ENCODE measurements at places on chromosomes 7 and 10.
A peak's percentile ranks its signal among the peaks of the same experiment; 100 is the strongest.

- no peak for DNase-seq
These were observed 193.7 kb downstream of the ADARB2 start for GRCh38 chr10:1543596-1543995.

DNA sequence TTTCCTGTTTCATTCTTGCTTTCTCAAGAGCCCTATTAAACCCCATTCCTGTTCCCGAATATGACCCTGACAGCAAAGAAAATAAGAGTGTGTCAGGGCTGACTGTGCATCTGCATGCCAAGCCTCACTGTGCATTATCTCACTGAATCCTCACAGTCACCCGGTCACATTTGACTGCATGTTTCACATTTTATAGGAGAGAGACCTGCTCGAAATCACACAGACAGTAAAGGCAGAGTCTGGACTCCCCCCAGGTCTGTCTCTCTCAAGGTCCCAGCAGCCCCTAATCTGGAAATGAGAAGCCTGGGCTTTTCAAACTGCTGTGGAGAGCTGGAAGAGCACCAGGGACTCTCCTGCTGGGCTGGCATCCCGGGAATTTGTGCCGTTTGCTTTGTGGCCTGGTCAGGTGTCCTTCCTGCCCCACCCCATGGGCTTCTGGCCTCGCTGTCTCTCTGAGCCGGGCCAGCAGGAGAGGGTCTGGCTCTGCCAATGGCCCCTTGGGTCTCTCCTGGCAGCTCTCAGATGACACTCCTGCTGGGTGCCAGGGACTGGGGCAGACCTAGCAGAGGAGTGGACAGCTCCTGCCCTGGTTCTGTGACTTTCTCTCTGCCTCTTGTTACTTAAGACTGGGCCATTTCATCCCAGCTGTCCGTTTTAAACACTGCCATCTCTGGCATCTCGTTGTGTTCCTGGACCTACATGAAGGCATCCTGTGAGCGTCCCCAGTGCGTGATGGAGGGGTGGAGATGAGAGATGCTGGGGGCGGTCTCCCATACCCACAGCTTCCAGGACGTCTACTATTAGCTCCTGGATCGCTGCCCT, 173.6 kb downstream of the ARHGAP12 start:
- DNase-seq = no peak

GRCh38 chr7:24732646-24733413, 24.4 kb downstream of the GSDME start:
- DNase-seq = no peak

DNA sequence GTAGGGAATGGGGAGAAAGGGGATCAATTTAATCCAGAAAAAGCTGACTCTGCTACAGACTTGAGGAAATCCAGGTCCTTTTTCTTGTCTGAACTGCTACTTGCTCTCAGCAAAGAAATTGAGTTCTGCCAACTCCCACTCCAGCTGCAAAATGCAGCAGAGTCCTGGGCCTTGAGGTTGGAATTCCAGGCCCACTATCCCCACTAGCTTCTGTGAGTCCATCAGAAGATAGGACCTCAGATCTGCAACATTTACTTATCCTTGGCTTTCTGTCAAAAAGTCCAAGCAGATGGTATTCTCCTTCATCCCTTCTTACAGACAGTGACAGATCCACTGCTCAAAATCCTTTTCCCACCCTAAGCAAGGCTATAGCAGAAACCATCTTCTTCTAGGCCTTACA, 219.2 kb downstream of the ARHGAP12 start:
- no peak for DNase-seq

DNA sequence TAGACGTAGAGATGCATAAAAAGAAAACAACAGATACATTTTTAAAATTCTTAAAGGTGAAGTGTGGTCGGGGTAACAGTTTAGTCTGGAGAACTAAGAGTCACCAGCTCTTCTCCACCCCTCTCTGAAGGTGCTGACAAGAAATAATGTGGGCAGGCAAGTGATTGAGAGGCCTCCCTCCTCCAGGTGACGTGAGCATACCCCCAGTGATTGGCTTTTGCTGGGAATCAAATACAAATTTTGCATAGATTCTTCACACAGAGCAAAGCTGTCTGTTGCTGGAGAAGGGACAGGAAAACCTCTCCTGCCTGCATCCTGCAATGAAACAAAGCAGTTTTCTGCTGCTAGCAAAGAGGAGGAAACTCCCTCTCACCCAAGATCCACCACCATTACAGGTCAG, 115.0 kb downstream of the DGKB start:
- no peak for DNase-seq

- DNase-seq = no peak
These were observed 13.9 kb downstream of the ADK start for GRCh38 chr10:74164716-74165529.

DNA sequence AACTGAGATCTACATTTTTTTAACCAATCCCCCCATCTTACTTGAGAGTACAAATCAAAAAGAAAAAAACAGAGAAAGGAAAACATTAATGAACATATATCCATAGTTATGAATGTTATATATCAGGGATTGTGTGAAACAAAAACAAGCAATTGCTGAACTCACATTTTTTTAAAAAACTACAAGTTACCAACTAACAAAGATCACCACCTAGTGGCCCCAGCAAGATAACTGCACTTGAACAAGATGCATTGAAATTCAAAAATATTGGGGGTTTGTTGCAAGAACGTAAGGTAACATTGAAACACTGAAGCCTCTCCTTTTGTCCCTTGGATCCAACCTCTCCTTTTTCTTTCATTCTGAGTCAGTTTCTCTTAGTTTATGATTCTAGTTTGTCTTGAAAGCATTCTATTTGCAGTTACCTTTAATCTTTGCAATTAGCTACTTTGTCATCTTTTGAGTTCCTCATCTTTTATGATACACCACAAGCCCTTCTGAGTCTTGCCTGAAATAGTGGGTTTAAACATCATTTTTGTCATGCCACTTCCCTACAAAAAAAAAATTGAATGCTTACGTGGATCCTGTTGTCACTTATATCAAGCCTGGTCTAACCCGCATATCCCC, 87.3 kb upstream of the TES start:
- peak; percentile 7 for DNase-seq

DNA sequence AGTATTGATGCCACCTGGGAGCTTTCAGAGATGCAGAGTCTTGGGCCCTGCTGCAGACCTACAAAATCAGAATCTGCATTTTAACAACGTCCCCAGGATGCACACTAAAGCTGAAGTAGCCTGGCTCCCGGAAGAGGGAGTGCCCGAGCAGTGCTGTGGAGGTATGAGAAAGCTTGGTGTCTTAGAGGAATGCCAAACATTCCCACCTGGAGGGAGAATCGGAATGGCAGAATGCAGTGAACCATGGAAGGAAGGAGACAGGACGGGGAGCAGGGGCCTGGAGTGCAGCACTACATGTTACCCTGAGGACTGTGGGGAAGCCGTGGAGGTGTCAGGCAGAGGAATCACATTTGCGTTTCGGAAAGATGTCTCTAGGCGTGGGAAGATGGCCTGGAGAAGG, 90.9 kb downstream of the AOAH start:
- DNase-seq = no peak

DNA sequence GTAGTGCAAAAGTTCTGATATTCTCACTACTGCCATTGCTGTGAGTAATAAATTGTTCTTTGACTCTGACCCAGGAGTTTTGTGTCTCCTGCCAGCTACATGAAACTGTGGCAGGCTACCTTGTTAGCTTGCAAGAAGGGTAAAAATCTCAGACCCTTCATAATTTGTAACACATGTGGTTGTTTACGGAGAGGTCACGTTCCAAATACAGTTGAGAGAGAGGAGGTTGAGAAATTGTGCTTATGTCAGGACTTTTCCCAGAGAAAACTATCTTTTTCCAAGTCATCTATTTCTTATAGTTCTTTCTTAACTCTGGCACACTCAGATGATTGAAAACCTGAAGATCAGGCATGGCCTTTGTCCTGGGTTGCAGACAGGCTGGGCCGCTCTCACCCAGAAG, 114.4 kb upstream of the SVIL start:
- DNase-seq = no peak

DNA sequence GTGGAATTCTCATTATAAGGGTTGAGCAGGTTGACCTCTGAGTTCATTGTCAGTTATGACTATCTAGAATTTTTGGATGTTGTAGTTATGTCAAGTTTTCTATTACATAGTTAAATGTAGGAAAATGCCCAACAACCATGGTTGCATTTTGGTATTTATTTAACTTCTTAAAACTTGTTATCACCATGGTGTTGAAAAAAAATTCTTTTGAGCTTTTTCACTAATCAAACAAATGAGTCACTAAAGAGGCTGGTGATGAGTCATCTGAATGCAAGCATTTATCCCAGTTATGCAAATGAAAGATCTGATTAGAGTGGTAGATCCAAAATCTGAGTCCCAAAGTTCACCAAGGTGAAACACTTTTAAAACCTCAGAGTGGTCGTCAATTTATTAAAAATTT, 624.7 kb upstream of the IGFBP3 start:
- DNase-seq = no peak

- DNase-seq = no peak
These were observed at the start of gene SLC29A4 for GRCh38 chr7:5282543-5283316. TSS of gene SLC29A4 (plus strand) at chr7:5282943. CDS start at chr7:5287817, 4,874 bp downstream.

GRCh38 chr10:78304091-78305045, 270.7 kb downstream of the RPS24 start:
- no peak for DNase-seq

DNA sequence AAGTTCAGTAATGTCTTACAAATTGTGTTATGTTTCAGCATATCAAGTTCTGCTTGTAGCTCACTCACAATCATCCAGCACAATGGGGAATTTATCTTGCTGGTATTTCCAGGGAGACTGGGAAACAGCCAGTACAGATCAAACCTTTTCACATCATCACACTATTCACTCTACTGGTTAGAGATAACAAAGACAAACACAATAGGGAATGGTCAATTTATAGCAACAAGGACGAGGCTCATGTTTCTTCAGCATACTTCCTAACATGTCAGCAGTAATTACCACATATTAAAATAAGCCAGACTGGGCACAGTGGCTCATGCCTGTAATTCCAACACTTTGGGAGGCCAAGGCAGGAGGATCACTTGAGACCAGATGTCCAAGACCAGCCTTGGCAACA, 38.3 kb downstream of the TOMM7 start:
- DNase-seq = no peak

DNA sequence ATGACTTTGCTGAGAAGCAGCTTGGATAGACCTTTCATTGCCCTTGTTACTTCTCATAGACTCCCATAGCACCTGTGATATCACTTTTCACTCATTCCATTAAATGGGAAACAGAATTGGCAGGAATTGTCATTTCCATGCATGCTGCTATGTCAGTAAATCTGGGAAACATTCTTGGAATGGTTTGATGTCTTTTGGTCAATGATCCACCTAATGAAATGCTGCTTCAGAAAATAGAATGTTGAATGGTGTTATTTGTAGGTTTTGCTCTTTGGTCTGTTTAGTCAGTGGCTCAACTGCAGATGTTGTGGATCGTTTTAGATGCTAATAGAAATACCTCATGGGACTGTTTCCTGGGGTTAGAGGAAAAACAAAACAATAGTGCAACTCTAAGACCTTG, 127.8 kb downstream of the PLPP4 start:
- DNase-seq = no peak

DNA sequence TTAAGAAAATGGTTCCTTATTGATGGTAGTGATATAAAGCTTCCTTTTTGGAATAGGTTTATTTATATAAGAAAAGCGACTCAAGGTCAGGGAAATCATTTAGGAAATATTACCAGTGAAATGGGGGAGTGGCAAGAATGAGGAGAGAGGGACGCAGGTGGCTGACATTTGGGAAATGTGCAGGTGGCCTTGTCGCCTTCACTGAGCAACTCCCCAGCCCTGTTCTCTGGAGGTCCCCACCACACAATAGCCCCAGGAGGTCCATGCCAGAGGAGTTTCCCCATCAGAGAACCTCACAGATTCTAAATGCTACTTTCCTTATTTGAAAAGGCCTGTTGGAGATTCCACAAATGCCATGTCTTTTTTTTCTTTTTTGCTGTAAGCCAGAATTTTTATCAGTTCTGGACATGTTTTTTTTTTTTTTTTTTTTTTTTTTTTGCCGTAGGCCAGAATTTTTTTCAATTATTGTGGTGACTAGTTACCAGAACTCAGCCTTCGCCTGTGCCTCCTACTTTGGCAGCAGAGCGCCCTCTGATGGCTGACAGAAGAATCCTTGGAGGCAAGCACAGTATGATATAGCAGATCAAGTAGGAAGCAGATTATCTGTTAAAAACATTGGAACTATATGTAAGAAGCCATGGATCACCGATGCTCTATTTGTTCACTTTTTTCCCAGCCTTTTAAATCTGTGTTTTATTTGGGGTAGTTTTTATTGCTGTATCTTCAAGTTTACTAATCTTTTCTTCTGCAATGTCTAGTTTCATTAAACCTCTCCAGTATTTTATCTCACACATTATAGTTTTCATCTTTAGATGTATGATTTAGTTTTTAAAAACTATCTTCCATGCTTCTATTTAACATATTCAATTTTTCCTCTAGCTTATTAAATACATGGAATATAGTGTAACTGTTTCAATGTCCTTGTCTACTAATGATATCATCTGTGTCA, 18.6 kb downstream of the OPALIN start:
- peak; percentile 28 for DNase-seq

- DNase-seq = no peak
These were observed 118.3 kb downstream of the LRRC4 start for GRCh38 chr7:127912901-127913300.

DNA sequence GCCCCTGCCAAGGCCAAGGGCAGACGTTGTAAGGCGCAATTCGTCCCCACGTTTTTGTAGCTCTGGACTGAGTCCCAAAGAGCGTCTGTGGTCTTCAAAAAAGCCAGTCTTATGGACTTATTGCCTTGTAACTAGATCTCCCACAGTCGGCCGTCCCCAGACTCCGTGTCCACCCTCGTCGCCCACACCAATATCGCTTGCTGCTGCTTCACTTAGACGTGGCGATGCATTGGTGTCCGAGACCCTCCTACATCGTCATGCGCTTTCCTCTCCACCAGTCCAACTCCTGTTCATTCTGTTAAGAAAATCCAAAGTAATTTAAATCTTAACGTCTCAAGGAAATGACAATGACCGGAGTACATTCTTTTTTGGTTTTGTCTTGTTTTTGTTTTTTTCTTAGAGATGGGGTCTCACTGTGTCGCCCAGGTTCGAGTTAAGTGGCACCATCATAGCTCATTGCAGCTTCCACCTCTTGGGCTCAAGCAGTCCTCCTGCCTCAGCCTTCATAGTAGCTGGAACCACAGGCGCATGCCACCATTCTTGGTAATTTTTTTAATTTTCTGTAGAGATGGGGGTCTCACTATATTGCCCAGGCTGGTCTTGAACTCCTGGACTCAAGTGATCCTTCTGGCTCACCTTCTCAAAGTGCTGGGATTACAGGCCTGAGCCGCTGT, 851 bp downstream of the KIFBP start:
- DNase-seq = no peak

DNA sequence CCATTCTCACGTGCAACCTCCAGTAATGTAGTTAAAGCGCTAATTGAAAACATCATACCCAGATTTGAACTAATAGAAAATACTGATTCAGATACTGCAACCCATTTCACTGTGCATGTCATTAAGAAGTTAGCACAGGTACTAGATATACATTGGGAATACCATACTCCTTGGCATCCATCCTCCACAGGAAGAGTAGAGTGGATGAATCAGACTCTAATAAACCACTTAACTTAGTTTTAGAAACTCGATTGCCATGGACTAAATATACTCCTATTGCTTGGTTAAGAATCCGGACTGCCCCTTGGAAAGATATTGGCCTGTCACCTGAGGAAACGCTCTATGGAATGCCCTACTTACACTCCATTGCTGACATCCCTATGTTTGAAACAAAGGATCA, 9.5 kb downstream of the AKR1B15 start:
- no peak for DNase-seq

- DNase-seq = no peak
These were observed 215.3 kb downstream of the DGKB start for GRCh38 chr7:14687241-14687640.
